Natural killer cell treated with Interleukin-12 subunit alpha and Interleukin-12 subunit beta and Interleukin-15 and Interleukin-18, amount 100 ng/mL, for 72 hours (primary cell): ENCODE measurements at places on chromosomes 4 and X.

DNA sequence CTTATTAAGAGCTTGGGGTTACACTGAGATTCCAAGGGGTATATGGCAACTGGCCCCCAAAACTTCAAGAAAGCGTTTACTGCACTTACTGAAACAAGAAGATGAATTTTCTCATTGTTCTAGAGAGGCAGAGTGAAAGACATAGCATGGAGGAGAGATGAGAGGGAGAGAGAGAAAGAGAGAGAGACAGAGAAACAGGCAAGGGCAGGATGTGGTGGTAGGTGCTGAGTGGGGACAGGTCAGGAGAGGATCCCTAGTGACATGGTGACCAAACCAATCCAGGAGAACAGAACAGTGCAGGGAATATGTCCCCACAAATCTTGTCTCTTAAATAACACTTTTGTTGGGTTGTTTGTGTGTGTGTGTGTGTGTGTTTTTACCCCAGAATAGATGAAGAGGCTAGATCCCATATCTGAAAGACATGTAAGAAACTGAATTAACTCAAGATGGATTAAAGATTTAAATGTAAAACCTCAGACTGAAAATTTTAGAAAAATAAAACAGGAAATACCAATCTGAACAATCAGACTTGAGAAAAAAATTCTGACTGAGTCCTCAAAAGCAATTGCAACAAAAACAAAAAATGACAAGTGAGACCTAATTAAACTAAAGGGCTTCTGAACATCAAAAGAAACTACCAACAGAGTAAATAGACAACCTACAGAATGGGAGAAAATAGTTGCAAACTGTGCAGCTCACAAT, 202.2 kb downstream of the QDPR start:
- peaks cover 6% of the 10 kb centered on the region for H3K27me3 ChIP-seq
- no peak overlapping the region for H3K4me3 ChIP-seq
- no peak overlapping the region for H3K27ac ChIP-seq

DNA sequence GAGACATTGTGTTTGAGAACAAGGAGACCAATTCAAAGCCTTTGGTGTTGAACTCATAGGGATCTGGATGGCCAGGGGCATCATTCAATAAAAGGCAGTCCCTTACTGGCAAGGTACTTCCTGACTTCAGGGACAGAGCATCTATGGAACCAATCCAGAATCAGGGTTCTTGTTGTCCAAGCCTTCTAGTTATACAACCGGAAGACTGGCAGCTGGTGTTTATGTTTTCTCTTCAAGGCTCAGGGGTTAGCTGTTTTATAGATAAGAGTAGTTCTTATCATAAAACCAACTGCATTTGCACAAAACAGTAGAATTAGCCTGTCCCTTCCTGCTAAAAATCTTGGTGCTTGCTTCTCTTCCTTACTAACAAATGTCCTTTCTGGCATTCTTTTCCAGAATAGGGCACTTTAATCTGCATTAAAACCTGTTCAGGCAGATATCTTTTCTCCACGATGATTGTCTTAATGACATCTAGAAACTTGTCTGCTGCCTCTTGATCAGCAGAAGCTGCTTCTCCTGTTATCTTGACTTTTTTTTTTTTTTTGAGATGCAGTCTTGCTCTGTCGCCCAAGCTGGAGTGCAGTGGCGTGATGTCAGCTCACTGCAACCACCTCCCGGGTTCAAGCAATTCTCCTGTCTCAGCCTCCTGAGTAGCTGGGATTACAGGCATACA, 38.4 kb upstream of the ARHGEF6 start:
- H3K36me3 ChIP-seq, result no peaks in the 10 kb centered on the region
- no peak overlapping the region for H3K4me3 ChIP-seq
- no peak for DNase-seq
- peaks cover 5% of the 10 kb centered on the region for H3K27me3 ChIP-seq
- H3K4me1 ChIP-seq, result no peaks in the 10 kb centered on the region

DNA sequence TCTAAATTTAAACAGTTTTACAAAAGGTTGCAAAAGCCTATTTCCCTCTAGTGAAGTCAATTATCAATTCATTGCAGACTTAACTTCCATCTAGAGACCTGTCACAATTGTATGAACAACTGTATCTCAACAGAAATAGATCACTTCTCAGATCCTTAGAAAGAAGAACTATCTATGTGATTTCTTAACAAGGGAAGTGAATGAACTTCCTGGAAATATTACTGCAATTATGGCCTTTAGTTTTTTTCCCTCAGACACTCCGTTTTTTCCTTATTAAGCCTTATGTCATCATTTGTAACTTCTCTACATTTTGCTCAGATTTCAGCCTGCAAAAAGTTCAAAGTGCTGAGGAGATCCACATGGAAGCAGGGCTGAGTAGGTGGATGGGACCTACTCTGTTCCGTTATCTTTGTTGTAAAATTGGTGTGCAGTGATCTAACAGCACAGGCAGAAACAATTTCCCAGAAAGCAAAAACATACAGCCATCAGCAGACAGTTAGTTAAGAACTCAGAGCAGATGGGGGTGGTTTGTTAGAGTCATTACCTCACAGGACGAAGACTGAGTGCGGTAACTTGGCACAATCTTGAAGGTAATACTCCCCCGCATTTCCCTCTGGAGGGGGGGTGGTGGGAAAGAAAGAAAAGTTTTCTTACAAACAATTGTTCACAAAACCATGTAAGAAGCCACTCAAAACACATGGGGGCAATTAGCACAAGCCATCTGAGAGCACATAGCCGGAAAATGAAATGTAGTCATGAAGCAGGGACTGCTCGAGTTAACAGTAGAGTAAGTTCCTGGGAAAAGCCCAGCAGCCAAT, 112.3 kb downstream of the NYX start:
- no peak for DNase-seq
- H3K27me3 ChIP-seq, result peaks cover 9% of the 10 kb centered on the region
- H3K36me3 ChIP-seq, result no peaks in the 10 kb centered on the region
- H3K4me3 ChIP-seq, result peak overlapping the region; percentile 56

DNA sequence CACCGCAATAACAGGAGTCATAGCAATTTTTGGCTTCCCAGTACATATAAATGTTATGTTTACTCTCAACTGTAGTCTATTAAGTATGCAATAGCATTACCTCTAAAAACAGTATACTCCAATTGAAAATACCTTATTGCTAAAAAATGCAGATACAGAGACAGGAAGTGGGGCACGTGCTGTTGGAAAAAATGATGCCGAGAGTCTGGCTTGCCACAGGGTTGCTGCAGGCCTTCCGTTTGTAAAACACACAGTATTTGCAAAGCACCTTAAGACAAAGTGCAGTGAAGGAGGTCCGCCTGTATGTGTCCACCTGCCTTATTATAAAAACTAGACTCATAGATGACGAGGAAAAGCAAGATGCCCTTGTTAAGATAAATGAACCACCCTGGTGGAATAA, 23.5 kb downstream of the CD99 start:
- DNase-seq, result no peak
- H3K4me1 ChIP-seq, result peaks cover 27% of the 10 kb centered on the region
- H3K36me3 ChIP-seq, result peaks cover 11% of the 10 kb centered on the region
- no peaks in the 10 kb centered on the region for H3K27me3 ChIP-seq
- no peak overlapping the region for H3K4me3 ChIP-seq

DNA sequence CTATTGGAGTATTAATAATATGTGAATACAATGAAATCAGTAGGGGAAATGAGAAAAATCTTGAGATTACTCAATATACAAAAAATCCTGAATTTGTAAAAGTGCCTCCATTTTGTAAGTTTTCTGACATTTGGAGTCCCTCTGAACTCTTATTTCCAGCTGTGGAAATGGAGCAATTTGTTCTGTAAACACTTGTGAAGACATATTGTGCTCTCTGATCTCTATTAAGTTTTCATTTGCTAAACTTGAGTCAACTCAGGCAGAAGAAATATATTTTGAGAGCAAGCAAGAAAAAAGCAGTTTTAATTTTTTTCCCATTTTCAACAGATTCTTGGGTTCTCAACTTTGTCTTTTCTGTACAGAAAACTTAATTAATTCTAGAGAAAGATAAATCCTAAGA, 51.4 kb upstream of the PCDH18 start:
- no peak overlapping the region for H3K4me3 ChIP-seq
- H3K4me1 ChIP-seq, result no peaks in the 10 kb centered on the region
- H3K36me3 ChIP-seq, result no peaks in the 10 kb centered on the region
- H3K27me3 ChIP-seq, result no peaks in the 10 kb centered on the region

DNA sequence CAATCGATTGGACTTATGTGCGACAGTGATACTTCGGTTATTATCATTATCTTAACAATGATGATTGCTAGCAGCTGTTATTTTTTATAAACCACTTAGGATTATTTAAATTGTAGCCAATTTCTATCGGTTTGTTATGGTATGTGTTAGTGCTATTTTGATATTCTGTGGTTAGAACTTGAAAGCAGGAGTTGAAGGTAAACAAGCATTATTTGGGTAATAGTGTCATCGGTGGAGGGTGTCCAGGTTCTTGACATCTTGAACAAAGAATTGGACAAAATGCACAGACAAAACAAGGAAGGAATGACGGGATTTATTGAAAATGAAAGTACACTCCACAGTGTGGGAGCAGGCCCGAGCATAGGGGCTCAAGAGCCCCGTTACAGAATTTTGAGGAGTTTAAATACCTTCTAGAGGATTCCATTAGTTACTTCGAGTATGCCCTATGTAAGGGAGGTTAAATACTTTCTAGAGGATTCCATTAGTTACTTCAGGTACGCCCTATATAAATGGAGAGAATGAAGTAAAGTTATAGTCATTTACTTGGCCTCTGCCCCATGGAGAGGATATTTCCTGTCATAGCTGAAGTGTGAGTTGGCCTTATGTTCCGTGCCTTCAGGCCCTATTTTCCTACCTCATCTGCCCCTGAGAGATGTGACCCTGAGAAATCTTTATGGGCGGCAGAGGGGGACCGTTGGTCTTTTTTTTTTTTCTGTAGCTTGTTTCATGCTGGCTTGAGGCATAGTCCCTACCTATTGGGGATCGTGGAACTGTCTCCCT, 13.1 kb downstream of the MOB1B start:
- no peaks in the 10 kb centered on the region for H3K27me3 ChIP-seq
- no peaks in the 10 kb centered on the region for H3K36me3 ChIP-seq
- no peak for DNase-seq
- H3K4me1 ChIP-seq, result peaks cover 18% of the 10 kb centered on the region
- no peak overlapping the region for H3K4me3 ChIP-seq

DNA sequence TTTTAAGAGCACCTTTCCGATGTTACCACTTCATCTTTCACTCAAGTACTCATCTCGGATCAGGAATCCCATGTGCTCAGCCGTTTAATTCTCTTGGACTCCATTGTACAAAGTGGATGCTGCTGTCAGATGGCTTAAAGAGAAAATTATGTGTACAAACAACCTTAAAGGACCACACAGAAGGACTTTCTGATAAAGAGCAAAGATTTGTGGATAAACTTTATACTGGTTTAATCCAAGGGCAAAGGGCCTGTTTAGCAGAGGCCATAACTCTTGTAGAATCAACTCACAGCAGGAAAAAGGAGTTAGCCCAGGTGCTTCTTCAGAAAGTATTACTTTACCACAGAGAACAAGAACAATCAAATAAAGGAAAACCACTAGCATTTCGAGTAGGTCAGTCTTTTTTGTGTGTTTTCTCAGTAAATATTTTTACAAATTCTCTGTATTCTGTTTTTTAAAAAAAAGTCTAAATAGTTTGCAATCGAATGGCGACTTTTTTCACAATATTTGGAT, 20.1 kb downstream of the MMAA start:
- H3K27ac ChIP-seq, result no peak overlapping the region
- no peak for DNase-seq
- peaks cover 5% of the 10 kb centered on the region for H3K36me3 ChIP-seq
- no peaks in the 10 kb centered on the region for H3K4me1 ChIP-seq
- no peaks in the 10 kb centered on the region for H3K27me3 ChIP-seq

DNA sequence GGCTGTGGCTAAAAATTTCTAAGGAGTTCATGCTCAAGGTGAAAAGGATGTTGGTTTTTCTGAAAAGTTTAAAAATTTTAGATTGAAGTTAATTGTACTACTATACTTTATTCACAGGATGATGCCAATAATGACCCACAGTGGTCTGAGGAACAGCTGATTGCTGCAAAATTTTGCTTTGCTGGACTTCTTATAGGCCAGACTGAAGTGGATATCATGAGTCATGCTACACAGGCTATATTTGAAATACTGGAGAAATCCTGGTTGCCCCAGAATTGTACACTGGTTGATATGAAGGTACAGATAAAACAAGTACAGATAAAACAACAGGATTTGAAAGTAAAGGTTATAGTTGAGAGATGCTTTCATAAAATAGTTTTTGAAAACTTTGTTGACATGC, 12.2 kb downstream of the PAICS start:
- no peak overlapping the region for H3K4me3 ChIP-seq
- no peaks in the 10 kb centered on the region for H3K27me3 ChIP-seq
- H3K4me1 ChIP-seq, result peaks cover 6% of the 10 kb centered on the region
- no peak overlapping the region for H3K27ac ChIP-seq
- H3K36me3 ChIP-seq, result peaks cover 28% of the 10 kb centered on the region
- no peak for DNase-seq

DNA sequence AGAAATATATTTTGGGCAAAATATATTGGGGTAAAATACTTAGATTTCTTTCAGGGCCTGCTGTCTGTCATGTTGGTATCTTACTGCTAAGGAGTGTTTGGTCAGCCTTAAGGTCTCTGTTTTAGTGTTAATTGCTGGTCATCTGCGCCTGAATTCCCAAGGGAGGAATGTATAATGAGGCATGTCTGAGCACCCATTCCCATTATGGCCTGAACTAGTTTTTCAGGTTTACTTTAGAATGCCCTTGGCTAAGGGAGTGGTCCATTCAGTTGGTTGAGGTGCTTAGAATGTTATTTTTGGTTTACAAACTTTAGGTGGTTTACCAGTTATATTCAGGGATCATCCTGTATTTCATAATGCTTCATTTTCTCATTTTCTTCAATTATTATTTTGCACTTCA, 125.9 kb downstream of the CFAP299 start:
- DNase-seq, result no peak
- H3K4me1 ChIP-seq, result peaks cover 3% of the 10 kb centered on the region
- H3K27ac ChIP-seq, result no peak overlapping the region
- H3K4me3 ChIP-seq, result no peak overlapping the region
- peaks cover 7% of the 10 kb centered on the region for H3K36me3 ChIP-seq
- no peaks in the 10 kb centered on the region for H3K27me3 ChIP-seq

DNA sequence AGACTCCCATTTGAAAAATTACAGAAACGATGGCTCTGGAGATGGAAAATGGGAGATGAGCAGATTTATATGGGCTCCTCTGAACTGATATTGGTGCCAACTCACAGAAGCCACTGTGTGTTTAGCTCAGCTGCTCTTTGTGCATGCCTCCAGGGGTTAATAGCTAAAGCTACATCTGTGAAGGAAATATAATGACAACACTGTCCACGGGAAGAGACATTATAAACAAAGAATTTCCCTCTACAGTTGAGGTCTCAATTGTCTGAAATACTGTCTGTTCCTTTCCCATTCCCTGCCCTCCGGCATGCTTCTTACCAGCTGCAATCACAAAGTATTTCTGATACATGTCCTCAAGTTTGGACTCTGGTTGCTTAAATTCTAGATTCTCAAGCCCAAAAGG, 40.4 kb downstream of the PPA2 start:
- peaks cover 44% of the 10 kb centered on the region for H3K36me3 ChIP-seq
- peaks cover 11% of the 10 kb centered on the region for H3K4me1 ChIP-seq
- H3K27me3 ChIP-seq, result no peaks in the 10 kb centered on the region

- no peaks in the 10 kb centered on the region for H3K36me3 ChIP-seq
- H3K4me1 ChIP-seq, result no peaks in the 10 kb centered on the region
- H3K27me3 ChIP-seq, result no peaks in the 10 kb centered on the region
Observed at GRCh38 chrX:35726176-35726575, 72.0 kb upstream of the MAGEB16 start.

GRCh38 chr4:100970414-100970813, 376.9 kb downstream of the PPP3CA start:
- no peaks in the 10 kb centered on the region for H3K36me3 ChIP-seq
- DNase-seq, result no peak
- H3K27ac ChIP-seq, result no peak overlapping the region

GRCh38 chr4:173509036-173510001, 20.7 kb downstream of the HAND2 start:
- DNase-seq, result no peak
- H3K4me1 ChIP-seq, result peaks cover 8% of the 10 kb centered on the region
- no peaks in the 10 kb centered on the region for H3K36me3 ChIP-seq
- peak overlapping the region; percentile 62 for H3K4me3 ChIP-seq
